NCI-H187 (cell line): ENCODE measurements at places on chromosomes 11 and 22.

DNA sequence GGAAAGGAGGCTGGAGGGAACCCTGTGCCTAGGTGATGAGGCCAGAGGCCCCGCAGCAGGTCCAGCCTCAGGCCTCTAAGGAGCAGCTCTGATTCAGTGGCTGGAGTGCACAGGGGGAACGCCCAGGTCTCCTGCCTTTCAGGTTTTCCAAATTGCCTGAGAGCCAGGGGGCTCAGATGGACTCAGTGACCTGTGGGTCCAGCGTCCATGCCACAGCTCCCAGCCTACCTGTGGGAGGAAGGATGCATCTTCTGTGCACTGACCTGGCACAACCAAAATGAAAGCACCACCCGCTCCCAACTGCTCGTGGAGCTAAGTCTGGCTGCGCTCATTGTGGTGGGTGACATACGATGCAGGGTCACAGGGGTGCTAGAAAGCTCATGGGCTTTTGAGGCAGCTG lies 82.8 kb downstream of the FEZ1 start:
- DNase-seq = no peak

DNA sequence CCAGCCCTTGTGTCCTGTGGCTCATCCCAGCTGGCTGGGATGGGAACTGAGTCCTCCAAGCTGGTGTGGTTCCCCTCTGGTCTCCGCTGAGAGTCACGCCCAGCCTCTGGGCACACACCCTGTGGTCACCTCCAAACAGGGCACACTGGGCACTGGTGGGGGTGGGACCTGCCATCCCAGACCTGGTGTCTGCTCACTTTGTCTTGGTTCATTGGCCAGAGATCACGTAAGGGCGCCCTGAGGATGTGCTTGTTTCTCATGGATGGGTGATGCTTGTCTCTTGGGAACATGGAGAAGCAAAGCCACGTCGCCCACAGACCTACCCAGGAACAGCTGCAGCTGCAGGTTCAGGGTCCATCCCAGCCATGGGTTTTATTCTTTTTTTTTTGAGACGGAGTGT lies 43.1 kb downstream of the LRP5 start:
- no peak for DNase-seq

GRCh38 chr11:62147545-62147944 lies 23.7 kb downstream of the INCENP start:
- no peak for DNase-seq

- DNase-seq = no peak
Observed at GRCh38 chr22:50186181-50186714, 535 bp downstream of the TRABD start.

- DNase-seq = no peak
Observed at GRCh38 chr22:20392983-20393704, 807 bp upstream of the ZNF74 start.

DNA sequence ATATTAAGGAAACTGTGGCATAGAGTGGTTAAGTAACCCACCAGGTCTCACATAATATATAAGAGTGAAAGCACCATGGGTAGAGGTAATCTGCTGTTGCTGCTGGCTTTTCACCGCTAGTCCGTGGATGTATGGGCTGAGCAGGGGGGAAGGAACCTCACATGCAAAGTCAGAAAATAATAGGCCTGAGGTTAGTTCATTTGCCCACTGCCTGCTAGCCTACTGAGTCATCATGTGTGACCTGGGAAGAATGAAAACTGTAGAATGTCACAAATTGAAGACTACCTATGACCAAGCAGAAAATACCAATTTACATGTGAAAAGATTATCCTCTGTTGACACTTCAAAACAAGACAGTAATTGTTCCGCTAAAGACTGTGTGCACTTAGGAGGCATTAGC lies 560.1 kb upstream of the FAT3 start:
- no peak for DNase-seq

GRCh38 chr22:37023743-37024338 lies 4.3 kb downstream of the MPST start:
- no peak for DNase-seq

- no peak for DNase-seq
Observed at GRCh38 chr11:62338218-62338617, 970 bp downstream of the ASRGL1 start.

- no peak for DNase-seq
Observed at GRCh38 chr22:44940130-44940529, 69.7 kb downstream of the PHF21B start.
